Sciatic nerve (tissue), 2 donors: ENCODE measurements at places on chromosomes 6 and 20.

GRCh38 chr6:43435682-43436437 is 8.5 kb downstream of the ABCC10 start:
- DNase-seq = no peak

GRCh38 chr20:16390991-16391390 is 182.3 kb downstream of the KIF16B start:
- no peak for DNase-seq

DNA sequence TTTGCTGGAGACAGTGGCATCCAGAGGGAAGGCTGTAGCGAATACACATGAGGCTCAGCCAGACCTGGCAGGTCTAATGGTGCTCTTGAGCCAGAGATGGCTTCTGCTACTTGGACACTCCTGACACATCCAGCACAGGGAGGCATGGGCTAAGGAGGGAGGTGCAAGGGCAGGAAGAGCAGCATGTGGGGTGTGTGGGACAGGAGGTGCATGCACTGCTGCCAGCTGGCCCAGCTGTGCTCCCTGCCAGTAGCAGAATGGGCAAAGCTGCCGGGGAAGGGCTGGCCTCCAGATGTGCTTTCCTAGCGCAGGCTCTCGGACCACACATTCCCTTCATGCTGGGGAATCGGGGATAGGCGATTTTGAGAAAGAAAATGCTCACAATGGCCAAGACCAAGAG is 309.2 kb downstream of the CDC5L start:
- no peak for DNase-seq

DNA sequence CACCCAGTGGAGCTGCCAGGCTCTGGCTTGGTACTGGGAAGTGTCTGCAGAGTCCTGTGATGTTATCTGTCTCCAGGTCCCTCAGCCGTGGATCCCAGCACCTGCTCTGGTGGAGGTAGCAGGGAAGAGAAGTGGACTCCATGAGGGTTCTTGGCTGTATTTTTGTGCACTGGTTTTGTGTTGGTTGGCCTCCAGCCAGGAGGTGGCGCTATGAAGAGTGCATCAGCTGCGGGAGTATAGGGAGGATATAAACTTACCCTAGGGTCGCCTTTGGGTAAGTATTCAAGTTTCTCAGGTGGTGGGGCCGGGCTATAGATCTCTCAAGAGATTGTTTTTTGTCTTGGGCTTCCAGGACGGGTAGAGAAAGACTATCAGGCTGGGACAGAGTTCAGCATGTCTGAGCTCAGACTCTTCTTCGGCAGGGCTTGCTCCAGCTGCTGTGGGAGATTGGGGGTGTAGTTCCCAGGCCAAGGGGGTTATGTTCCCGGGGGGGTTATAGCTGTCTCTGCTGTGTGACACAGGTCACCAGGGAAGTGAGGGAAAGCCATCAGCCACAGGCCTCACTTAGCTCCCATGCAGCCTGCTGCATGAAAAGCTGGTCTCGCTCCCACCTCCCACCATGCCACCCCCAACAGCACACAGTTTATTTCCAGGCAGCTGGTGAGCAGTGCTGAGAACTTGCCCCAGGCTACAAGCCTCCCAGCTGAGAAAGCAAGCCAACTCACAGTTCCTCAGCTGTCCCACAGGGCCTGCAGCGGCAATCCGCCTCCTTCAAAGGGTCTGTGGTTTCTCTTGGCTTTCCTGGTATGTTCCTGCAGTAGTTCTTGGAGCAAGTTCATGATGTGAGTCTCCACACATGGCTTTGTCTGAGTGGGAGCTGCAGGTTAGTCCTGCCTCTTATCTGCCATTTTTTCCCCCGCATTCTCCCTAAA is 115.7 kb downstream of the AIG1 start:
- no peak for DNase-seq

- no peak for DNase-seq
Measured at GRCh38 chr20:9498322-9498721, 16.1 kb upstream of the LAMP5 start.

DNA sequence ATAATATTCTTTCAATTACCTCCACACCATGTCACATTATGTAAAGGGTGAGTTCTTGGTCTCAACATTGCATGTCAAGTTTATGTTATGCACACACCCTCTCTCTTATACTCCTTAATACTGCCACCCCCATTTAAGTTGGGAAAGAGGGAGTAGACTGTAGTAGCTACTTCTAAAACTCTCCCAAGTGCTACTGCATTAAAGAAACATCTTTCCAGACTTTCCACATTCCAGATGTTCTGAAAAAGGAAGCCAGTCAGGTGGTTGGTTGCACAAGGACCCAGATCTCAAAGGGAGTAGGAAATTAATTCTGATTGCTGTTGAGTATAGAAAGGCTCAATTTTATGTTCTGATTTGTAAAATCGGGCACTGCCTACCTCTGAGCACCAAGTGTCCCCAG is 419.5 kb downstream of the CD83 start:
- no peak for DNase-seq

- DNase-seq = no peak
Measured at GRCh38 chr20:20366551-20366875, 1.4 kb upstream of the INSM1 start.

DNA sequence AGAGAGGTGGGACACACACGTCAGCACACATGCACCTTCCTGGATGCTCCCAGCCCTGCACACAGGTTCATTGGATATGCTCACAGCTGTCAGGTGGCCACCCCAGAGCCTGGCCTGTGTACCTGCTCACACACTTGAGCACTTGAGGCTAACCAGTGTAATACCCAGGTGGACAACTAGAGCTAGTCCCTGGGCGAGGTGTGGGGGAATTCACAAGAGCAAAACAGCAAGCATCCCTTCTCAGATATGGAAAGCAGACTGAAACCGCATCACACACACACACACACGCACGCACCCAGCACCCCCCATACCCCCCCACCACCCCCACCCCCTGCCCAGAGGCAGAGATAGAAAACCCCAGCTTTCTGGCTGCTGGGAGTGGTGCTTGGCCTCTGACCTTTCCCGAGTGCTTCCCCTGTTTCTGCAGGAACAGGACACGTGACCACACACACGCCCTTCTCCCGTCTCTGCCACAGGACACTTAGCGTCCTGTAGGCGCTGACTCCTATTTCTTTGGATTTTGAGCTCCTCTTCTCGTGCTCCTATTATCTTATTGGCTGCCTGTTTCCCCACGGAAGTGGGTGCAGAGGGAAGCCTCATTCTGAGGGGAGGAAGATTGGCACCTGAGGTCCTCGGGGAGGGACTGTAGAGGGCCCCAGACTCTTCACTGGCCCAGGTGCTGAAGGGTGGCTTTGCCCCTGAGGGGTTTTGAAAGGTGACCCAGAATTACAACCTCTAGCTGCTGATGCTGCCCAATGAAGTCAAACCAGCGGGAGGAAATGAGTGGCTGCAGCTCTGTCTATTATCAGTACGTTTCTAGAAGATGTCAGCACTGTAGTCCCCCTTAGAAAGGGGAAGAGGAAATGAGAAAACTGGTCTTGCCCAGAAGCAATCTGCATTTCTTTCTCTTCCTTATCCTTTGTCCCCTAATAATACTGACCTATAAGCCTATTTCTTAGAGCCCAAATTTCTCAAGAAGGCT is 65.8 kb downstream of the SYTL3 start:
- no peak for DNase-seq

DNA sequence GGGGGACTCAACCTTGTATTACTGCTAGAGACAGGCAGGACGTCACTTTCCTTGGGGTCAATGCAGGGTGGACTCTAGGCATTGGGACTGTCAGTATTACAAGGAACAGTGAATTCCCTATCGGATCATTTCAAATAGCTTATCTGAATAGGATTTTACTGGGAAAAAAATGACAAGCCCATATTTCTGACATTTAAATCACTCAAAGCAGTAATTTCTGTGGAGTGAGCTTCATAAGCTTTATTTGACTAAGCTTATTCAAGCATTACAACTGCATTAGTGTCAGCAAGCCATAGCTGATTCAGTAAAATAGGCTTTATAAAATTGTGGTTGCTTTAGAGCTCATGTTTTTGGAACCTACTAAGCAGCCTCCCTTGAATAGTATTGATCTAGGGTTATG is 44.3 kb downstream of the TRDN start:
- DNase-seq = no peak

- DNase-seq = no peak
Measured at GRCh38 chr20:15287329-15287728, 949.9 kb upstream of the FLRT3 start.

DNA sequence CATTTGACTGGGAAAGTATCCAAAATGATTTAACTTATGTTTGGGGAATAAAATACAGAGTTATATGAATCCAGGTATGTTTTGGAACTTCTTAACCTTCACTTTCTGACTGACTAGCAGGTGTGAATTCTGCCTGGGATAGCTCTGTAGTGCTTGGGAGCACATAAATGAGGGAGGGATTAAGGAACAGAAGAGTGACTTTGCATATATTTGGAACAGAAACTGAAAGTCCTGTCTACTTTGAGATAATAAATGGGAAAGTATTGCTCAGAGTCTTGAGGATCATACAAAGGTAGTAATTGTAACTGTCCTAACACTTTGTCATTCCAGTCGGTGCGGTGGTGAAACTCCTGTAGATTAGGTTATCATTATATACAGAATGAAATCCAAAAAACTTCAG is 317.6 kb downstream of the RIMS1 start:
- DNase-seq = no peak

DNA sequence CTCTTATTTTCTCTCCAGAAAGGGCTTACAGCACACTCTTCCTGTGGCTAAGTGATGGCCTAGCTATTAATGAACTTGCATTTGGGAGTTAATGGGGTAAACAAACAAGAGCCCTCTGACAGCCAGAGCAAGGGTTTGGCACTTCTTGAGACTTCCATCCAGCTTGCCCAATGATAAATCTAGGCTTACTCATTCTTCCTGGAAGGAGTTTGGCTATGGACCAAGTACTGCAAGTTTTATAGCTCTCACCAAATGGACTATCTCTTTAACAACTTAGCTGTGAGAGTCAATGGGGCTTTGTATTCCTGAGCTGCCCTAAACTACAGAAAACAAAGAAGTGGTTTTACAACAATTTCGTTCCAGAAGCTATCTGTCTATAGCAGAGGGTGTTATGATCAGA is 16.7 kb upstream of the PI3 start:
- no peak for DNase-seq

DNA sequence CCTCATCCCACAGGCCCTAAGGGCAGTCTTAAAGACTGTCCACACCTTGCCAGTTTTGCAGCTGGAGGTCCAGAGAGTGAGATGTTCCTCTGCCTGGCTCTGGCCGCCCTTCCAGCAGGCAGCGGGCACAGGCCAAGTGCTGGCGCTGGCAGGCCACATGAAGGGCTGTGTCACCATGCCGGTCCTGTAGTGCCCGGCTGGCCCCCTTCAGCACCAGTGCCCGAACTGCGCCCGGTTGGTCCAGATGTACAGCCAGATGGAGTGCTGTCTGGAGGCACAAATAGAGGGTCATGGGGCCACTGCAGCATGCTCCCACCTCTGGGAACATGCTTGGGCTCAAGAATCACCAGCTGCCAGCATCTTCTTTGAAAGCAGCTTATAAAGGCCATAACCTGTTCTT is 3.8 kb downstream of the NFKBIE start:
- DNase-seq = no peak

- DNase-seq = no peak
Measured at GRCh38 chr20:56940466-56940865, 311.4 kb downstream of the TFAP2C start.

DNA sequence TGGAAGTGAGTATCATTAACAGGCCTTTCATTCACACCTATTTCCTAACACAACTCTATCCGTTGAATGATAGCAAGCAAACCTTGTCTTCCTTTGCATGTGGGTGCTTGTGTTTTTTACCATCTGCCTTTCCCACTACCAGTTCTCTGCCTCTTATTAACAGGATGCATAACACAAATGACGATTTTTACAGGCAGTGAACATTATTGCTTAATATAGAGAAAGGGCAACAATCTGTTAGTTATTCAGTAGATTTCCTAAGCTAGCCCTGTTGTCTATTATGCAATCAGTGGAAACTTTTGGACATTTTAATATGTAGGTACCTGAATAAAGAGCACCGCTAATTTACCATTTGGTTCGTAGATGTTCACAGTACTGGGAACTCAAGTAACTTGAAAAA is 348.8 kb upstream of the PLCB4 start:
- no peak for DNase-seq

GRCh38 chr6:166786704-166787293 is 159.7 kb upstream of the RPS6KA2 start:
- DNase-seq = no peak

- DNase-seq = no peak
Measured at GRCh38 chr6:129908356-129908755, 47.2 kb upstream of the TMEM244 start.

- no peak for DNase-seq
Measured at GRCh38 chr6:157488716-157489118, 107.7 kb downstream of the ZDHHC14 start.

DNA sequence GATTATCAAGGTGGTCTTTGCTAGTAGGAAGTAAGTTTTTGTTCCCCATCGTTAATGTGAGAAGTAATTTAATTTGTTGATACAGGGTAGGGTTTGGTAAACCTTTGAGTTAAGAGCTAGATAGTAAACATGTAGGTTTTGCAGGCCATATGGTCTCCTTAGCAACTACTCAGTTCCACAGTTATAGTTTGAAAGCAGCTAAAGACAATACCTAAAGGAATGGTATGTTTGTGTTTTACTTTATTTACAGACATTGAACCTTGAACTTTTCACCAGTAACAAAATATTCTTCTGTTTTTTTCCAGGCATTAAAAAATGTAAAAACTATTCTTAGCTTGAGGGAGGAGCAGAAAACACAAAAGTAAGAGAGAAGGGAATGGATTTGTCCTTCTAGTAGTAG is 1.7 kb downstream of the CAP2 start:
- no peak for DNase-seq

- DNase-seq = no peak
Measured at GRCh38 chr6:42688281-42688680, 34.1 kb downstream of the PRPH2 start.

GRCh38 chr20:60011512-60012507 is 53.6 kb downstream of the CDH26 start:
- no peak for DNase-seq

GRCh38 chr6:74346936-74347535 is 651.0 kb downstream of the CD109 start:
- DNase-seq = no peak

DNA sequence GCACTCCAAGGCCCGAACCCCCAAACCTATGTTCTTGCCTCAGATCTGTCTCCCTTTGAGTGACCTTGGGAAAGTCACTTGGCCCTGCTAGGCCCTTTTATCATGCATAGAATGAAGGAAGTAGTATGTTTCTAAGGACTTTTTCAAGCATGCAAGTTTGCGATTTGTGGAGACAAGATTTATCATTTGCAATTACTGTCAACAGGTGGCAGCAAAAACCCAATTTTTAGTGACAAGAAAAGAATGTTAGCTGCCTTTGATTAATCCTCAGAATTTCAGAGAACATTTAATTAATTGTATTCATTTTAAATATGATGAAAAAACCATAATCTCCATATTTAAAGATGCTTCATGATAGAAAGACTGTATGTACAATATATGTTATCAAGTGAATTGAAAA is 28.3 kb upstream of the PREP start:
- no peak for DNase-seq
